ENCODE measurements at places on chromosomes 1 and 21. TPM values are rescaled to one million over a fixed set of nuclear protein-coding genes. Genes with fewer than 3 reads are reported as not detected.

Gene GSTM1
- total RNA-seq, result 0.35 TPM

Gene RTCA
- total RNA-seq, result 23.4 TPM

Gene APOBEC4
- total RNA-seq, result not detected

Gene AADACL4
- not detected for total RNA-seq

Gene BTBD19
- 3.4 TPM for total RNA-seq

Gene TNFSF4
- 0.05 TPM for total RNA-seq

Gene DDR2
- 0.68 TPM for total RNA-seq

Gene TINAGL1
- 0.76 TPM for total RNA-seq

All from A549 treated with ZK216348 at 1 μM for 4 hours (cell line).